ENCODE measurements at places on chromosomes 16 and 17. TPM values are rescaled to one million over a fixed set of nuclear protein-coding genes. Genes with fewer than 3 reads are reported as not detected.
A peak's percentile ranks its signal among the peaks of the same experiment; 100 is the strongest.

- no peaks in the 10 kb centered on the region for H3K4me1 ChIP-seq
- H3K27ac ChIP-seq: no peak overlapping the region
- no peak for DNase-seq
- H3K4me3 ChIP-seq: no peak overlapping the region
Observed at GRCh38 chr16:21205303-21205702, 6.1 kb downstream of the ZP2 start.

DNA sequence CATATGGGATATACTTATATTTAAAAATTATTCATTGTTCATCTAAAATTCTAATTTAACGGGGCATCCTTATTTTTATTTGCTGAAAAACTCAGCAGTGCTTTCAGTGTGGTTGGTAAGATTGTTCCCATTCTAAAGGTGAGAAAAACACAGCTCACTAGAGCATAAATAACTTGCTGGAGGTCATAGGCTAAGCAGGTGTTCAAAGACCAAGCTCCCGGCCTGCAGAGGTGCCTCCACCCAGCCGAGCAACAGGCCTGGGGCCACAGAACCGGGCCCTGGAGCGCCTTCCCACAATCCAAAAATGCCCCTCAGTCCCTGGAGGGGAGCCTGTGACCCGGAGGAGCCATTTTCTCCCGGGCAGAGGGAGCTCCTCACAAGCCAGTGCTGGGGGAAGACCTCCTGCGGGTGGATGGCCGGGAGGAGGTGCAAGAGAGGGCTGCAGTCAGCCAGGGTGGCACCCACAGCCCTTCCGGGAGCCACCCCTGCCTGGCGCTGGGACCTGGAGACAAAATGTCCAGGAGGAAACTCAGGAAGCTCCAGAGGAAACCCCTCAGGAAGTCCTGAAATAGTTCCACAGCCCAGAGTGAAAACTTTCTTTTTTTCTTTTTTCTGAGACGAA is 14.7 kb downstream of the ABR start:
- H3K27ac ChIP-seq: no peak overlapping the region
- H3K27me3 ChIP-seq: no peaks in the 10 kb centered on the region
- no peak overlapping the region for H3K4me3 ChIP-seq
- no peak for DNase-seq
- no peaks in the 10 kb centered on the region for H3K4me1 ChIP-seq

The BCL6B gene
- 0.18 TPM for total RNA-seq

The FBXL20 gene
- 9.9 TPM for total RNA-seq

- DNase-seq: no peak
- H3K27ac ChIP-seq: peak overlapping the region; percentile 29
- no peak overlapping the region for H3K4me3 ChIP-seq
- H3K4me1 ChIP-seq: peaks cover 3% of the 10 kb centered on the region
- peaks cover 47% of the 10 kb centered on the region for H3K36me3 ChIP-seq
Observed at GRCh38 chr17:59668816-59669215, 38.4 kb downstream of the PTRH2 start.

DNA sequence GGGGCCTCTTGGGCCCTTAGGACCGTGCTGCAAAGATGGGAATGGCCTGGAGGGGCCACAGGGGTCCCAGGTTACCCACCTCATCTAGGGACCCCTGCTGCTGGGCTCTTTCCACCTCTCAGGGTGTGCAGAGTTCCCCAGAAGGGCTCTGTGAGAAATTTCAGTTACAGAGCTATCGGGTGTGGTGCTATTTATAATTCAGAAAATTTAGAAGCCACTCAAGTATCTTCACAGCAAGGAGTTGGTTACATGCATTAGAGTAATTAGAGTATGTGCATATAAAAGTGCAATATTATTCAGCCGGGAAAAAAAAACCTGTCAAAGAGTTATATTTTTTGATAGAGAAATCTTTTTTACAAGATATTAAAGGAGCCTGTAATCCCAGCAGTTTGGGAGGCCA is 18.9 kb downstream of the C16orf90 start:
- H3K36me3 ChIP-seq: no peaks in the 10 kb centered on the region
- no peaks in the 10 kb centered on the region for H3K27me3 ChIP-seq
- H3K4me3 ChIP-seq: no peak overlapping the region
- no peak for DNase-seq
- H3K4me1 ChIP-seq: no peaks in the 10 kb centered on the region

- no peak for DNase-seq
- no peaks in the 10 kb centered on the region for H3K27me3 ChIP-seq
- H3K4me3 ChIP-seq: no peak overlapping the region
- no peaks in the 10 kb centered on the region for H3K36me3 ChIP-seq
- no peaks in the 10 kb centered on the region for H3K4me1 ChIP-seq
- H3K27ac ChIP-seq: no peak overlapping the region
Observed at GRCh38 chr17:66781135-66781534, 53.8 kb upstream of the CACNG5 start.

The EME1 gene
- 15.3 TPM for total RNA-seq

The CLEC19A gene
- not detected for total RNA-seq

The TP53TG3C gene
- total RNA-seq: not detected

- peak overlapping the region; percentile 7 for H3K27ac ChIP-seq
- no peak for DNase-seq
- peaks cover 3% of the 10 kb centered on the region for H3K36me3 ChIP-seq
- peak overlapping the region; percentile 45 for H3K4me3 ChIP-seq
- peaks cover 4% of the 10 kb centered on the region for H3K4me1 ChIP-seq
Observed at GRCh38 chr16:31477220-31478216, 5.4 kb upstream of the SLC5A2 start.

DNA sequence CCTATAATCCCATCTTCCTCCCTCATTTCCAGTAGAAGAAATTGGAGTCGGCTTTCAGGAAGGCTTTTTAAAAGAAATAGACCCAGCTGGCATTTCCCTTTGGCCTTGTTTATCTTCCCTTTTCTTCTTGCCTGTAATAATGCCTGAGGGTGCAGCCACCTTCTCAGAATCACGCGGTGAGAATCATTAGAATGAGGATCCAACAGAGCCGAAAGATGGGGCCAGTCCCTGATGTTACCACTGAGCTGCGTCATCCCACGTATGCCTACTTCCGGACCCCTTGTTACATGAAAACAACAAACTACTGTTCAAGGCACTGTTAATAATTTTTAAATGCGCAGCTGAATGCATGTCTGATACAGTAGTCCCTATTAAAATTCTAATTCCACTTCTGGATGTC is 24.1 kb downstream of the SDR42E1 start:
- no peak for DNase-seq
- H3K4me3 ChIP-seq: no peak overlapping the region
- H3K27me3 ChIP-seq: peaks cover 2% of the 10 kb centered on the region

Data from Panc1 (cell line).